ENCODE measurements at places on chromosomes 5 and 9.

- peak; percentile 87 for DNase-seq
These were observed 179.8 kb upstream of the EDIL3 start for GRCh38 chr5:84564321-84565075.

GRCh38 chr9:92740009-92740408 lies 24.6 kb downstream of the BICD2 start:
- no peak for DNase-seq

- DNase-seq = no peak
These were observed 6.0 kb upstream of the NEURL1B start for GRCh38 chr5:172635038-172635437.

GRCh38 chr5:116942622-116943021 lies 368.0 kb upstream of the SEMA6A start:
- DNase-seq = no peak

DNA sequence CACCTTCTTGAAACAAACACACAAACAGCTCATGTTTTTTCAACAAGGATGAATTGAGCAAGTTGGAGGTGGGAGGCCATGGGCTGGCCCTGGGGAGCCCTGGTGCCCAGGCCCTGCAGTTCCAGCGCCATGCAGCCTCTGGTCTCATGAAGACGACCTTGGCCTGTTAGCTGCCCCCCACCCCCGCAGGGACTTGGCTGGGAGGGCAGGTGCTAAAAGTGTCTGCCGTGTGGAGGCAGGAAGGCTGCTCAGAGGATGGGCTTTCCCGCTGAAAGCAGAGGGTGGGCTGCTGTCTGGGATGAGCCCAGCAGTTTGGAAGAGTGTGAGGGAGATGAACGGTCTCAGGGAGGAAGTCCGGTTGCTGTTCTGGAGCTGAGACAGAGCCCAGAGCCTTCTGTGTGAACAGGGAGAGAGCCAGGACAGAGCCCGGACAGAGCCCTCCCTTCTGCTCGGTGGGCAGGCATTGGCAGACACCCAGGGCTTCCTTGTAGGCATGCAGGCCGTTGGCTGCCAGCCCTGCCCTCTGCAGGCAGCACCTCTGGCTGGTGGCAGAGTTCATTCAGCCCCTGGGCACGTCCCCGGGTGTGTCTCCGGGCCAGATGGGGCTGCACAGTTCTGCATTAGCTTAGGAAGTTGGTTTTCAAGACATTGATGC lies 18.7 kb downstream of the ROPN1L start:
- no peak for DNase-seq

- no peak for DNase-seq
These were observed 1.1 kb downstream of the HNRNPA0 start for GRCh38 chr5:137752905-137753690.

GRCh38 chr9:134607971-134608370 lies 33.6 kb upstream of the COL5A1 start:
- no peak for DNase-seq

- peak; percentile 11 for DNase-seq
These were observed 925 bp downstream of the ABHD17B start for GRCh38 chr9:71909887-71910649.

GRCh38 chr5:88659529-88660263 lies 223.3 kb downstream of the MEF2C start:
- no peak for DNase-seq

GRCh38 chr5:78568212-78568611 lies 80.4 kb downstream of the LHFPL2 start:
- no peak for DNase-seq

GRCh38 chr5:151213803-151214613 lies 9.9 kb downstream of the CCDC69 start:
- DNase-seq = no peak

GRCh38 chr9:79551586-79551985 lies 20.2 kb upstream of the TLE4 start:
- no peak for DNase-seq

GRCh38 chr5:127666043-127666716 lies 17.3 kb downstream of the CTXN3 start:
- no peak for DNase-seq

DNA sequence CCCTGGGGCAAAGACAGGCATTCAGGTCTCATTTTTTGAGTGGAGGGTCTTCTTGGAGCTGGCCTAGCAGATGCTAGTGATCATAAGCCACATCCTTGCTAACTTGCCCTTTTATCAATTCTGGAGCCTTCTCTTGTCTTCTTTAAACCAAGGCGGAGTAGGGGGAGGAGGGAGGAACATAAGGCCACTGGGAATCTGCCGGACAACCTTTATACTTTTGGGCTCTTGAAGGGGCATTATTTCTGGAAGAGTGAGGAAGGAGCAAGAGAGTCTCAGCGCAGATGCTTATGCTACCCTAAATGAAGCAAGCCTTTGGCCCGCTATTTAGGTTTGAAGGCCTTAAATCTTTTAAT lies 2.0 kb downstream of the TMEFF1 start:
- DNase-seq = no peak

- no peak for DNase-seq
These were observed 146.6 kb downstream of the MAN2A1 start for GRCh38 chr5:109836280-109836679.
